HCT116 (cell line): ENCODE measurements at places on chromosomes 4 and X.

DNA sequence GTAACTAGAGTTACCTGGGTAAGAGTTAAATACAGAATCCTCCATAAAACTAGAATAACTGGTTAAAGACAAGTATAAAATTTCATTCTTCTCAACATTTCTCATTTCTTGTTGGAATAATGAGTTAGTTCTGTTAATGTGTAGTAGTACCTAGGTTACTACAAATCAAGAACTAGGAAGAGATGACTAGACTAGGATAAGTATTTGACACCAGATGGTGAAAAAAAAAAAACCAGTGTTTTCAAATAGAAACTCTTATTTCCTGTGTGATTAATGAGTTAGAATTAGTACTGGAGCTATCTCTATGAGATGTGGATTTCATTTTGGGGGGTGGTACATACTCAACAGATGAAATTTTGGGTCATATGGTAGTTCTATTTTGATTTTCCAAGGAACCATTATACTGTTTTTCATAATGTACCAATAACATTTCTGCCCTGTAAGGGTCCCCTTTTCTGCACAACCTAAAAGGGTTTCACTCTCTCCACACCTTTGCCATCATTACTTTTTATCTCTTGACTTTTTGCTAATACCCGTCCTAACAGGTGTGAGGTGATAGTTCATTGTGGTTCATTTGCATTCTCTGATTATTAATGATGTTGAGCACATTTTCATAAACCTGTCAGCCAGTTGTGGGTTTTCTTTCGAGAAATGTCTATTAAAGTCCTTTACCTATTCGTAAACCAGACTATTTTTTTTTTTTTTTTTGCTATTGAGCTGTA, 1.7 kb upstream of the VCX start:
- DNase-seq, result no peak

- DNase-seq, result peak; percentile 13
Measured at GRCh38 chrX:51336584-51336983, 4.0 kb downstream of the NUDT10 start.

DNA sequence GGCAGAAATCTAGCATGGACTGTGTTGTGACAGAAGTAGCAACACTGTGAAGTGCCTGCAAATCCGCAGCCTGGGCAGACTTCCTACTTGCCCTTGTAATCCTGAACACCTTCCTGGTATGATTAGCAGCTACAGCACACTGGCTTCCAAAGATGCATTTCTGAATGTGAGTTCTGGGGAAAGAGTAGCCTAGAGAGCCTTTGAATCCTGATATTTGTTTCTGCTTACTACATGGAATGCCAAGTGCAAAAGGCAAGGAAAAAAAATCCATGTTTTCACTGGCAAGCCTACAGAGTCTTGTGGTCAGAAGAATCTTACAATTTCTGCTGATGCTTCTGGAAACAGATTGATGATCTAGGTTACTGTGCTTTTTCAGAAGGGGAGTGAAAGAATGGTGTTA, 223.7 kb downstream of the COL25A1 start:
- DNase-seq, result no peak

- DNase-seq, result no peak
Measured at GRCh38 chr4:113809311-113809710, 47.8 kb upstream of the CAMK2D start.

- no peak for DNase-seq
Measured at GRCh38 chr4:19575924-19576323, 675.8 kb upstream of the SLIT2 start.

GRCh38 chr4:173288698-173289352, 45.3 kb downstream of the HMGB2 start:
- DNase-seq, result no peak

GRCh38 chr4:172096786-172097185, 283.6 kb downstream of the GALNTL6 start:
- no peak for DNase-seq

DNA sequence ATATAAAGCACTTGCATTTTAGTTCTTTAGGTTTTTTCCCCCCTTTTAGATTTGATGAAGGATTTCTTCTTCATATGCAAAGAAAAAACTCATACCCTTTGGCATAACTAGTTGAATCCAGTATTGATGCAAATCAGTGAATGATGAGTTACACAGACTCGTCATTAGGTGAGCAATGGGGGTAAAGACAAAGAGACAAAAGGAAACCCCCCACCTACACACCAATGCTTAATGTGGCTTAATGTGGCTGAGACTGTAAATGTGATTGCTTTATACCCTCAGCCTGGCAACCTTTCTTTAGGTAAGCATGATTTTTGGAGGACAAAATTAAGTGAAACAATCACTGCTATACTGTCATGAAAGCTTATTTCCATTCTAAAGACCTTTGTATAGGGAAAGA, 39.5 kb downstream of the CD40LG start:
- DNase-seq, result no peak

DNA sequence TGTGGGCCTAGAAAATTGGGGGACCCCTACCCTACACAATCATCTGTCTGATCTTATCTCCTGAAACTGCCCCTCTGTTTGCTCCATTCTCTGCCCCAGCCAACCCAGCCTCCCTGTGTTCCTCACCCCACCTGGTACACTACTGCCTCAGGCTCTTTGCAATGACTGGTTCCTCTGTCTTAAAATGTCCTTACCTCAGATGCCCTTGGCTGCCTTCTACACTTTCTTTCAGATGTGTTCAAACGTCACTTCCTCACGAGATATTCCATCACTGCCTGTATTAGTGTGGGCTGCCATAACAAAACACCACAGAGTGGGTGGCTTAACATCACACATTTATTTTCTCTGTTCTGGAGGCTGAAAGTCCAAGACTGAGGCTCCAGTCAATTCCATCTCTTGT, 29.2 kb downstream of the QDPR start:
- DNase-seq, result no peak

DNA sequence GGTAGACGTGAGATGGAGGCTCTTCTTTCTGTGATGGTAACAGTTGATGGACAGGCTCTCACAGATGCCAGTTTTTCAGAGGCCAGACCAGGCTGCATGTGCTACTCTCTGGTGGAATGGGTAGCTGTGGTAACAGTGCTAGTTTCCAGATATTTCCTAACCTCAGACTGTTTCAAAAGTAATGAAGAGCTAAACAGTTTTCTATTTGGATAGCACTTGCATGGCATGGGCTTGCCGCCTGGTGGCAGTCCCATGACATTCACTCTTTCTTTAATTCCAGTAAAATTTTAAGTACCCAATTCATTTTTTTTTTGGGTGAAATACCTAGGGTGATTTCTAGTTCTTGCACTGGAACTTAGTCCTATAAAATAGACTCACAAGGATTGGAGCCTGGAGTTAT, 220.2 kb upstream of the MAD2L1 start:
- DNase-seq, result no peak

- peak; percentile 18 for DNase-seq
Measured at GRCh38 chr4:143587703-143588102, 74.2 kb downstream of the SMARCA5 start.
